ENCODE measurements at places on chromosomes 13 and 19.

GRCh38 chr19:38792250-38793111 lies 3.5 kb downstream of the LGALS7B start:
- H3K27ac ChIP-seq, result no peak overlapping the region
- peaks cover 3% of the 10 kb centered on the region for H3K27me3 ChIP-seq
- no peak for DNase-seq
- no peaks in the 10 kb centered on the region for H3K36me3 ChIP-seq

DNA sequence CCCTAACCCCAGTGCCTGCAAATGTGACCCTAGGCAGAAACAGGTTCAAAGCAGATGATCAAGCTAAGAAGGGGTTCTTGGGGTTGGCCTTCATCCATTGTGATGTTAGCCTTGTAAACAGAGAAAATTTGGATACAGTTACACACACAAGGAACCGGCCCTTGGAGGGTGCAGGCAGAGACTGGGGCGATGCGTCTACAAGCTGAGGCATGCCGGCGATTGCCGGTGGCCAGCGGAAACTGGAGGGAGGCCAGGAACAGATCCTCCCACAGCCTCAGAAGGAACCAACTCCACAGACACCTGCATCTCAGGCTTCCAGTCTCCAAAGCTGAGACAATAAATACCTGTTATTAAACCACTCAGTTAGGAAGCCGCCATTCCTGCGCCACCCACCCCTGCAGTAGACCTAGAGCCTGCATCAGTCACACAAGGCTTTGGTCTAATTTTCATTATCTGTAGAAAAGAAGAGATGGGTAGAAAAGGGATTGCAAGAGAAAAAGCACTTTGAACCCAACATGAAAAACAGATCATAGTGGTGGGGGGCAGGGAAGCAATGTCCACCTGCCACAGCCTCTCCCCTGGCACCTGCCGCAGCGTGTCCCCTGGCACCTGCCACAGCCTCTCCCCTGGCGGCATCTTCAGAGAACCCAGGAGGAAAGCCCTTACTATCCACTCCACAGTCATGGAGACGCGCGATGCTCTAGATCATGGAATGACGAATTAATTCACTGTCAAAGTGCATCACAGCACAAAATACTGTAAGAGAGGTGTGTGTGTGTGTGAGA lies 119.7 kb upstream of the SOX1 start:
- DNase-seq, result no peak
- no peak overlapping the region for H3K27ac ChIP-seq
- no peaks in the 10 kb centered on the region for H3K4me1 ChIP-seq
- H3K27me3 ChIP-seq, result no peaks in the 10 kb centered on the region
- H3K36me3 ChIP-seq, result peaks cover 10% of the 10 kb centered on the region

GRCh38 chr13:52650731-52651130 lies 1.9 kb upstream of the SUGT1 start:
- H3K36me3 ChIP-seq, result peaks cover 29% of the 10 kb centered on the region
- H3K4me3 ChIP-seq, result no peak overlapping the region
- H3K4me1 ChIP-seq, result peaks cover 9% of the 10 kb centered on the region
- DNase-seq, result no peak

- no peak overlapping the region for H3K4me3 ChIP-seq
- H3K4me1 ChIP-seq, result no peaks in the 10 kb centered on the region
- DNase-seq, result no peak
Observed at GRCh38 chr19:33487901-33488800, 33.4 kb downstream of the PEPD start.

DNA sequence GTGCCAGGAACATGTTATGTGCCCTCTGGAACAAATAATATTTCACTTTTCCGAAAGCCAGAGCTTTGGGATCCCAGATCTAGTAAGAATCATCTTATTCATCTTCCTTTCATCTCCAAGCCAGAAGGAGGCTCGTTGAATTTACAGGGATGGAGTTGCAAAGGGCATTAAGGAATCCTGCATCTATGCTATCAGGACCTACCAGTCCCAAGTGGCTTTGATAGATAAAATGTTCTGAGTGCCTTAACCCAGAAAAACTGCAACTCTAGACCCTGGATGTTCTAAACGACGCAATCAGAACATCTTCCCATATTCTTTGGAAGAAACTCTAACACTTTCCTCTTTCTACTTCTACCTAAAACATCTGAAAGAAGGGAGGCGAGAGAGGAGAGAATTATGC lies 9.2 kb upstream of the EDDM13 start:
- H3K27me3 ChIP-seq, result peaks cover under 1% of the 10 kb centered on the region
- H3K27ac ChIP-seq, result no peak overlapping the region
- no peak overlapping the region for H3K4me3 ChIP-seq
- H3K36me3 ChIP-seq, result peaks cover 4% of the 10 kb centered on the region
- no peak for DNase-seq
- no peaks in the 10 kb centered on the region for H3K4me1 ChIP-seq

DNA sequence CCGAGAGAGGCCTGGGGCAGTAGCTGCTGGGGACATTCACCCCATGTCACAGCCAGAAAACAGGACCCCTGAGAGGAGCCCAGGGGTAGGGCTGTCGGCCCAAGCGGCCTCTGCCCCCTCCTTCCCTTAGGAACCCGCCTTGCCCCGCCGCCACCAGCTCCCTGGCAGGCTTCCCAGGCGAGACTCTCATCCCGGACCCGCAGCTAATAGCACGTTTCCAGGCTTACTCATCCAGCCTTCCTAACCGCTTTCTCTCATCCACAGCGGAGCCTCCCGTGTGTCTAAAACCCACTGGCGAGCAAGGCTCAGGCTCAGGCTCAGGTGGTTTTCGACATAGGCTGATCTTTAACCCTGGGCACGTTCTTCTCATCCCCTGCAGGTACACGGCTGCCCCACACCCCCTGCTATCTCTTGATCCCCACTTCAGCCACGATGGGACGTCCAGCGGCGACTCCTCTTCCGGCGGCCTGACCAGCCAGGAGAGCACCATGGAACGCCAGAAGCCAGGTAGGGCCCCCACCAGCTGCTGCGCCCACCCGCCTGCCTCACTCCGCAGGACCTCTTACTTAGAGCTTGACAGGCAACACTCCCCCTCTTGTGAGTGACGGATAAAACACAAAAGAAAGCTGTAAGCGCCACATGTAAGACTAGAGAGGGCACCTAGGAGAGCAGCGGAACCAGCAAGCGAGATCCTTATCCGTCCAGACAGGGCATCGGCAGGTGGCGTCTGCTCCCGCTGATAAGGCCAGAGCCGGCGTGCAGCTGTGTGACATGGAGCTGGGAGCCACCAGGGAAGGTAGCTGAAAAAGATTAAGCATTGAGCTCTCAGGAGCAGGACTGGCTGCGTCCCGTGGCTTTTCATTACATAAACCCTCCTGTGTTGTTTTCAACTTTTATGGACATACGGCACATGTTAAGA lies 71.3 kb downstream of the DPF1 start:
- H3K4me1 ChIP-seq, result no peaks in the 10 kb centered on the region
- no peak for DNase-seq
- H3K27me3 ChIP-seq, result peaks cover 3% of the 10 kb centered on the region
- no peak overlapping the region for H3K27ac ChIP-seq

- no peak overlapping the region for H3K4me3 ChIP-seq
- peaks cover 42% of the 10 kb centered on the region for H3K36me3 ChIP-seq
- H3K4me1 ChIP-seq, result peaks cover 52% of the 10 kb centered on the region
- peak overlapping the region; percentile 64 for H3K27ac ChIP-seq
- H3K27me3 ChIP-seq, result peaks cover 33% of the 10 kb centered on the region
Observed at GRCh38 chr13:98447130-98447529, 129.8 kb downstream of the STK24 start.

GRCh38 chr13:73399347-73400216 lies 340.8 kb downstream of the KLF5 start:
- H3K4me3 ChIP-seq, result no peak overlapping the region
- H3K27ac ChIP-seq, result no peak overlapping the region
- peaks cover 1% of the 10 kb centered on the region for H3K27me3 ChIP-seq
- DNase-seq, result no peak

DNA sequence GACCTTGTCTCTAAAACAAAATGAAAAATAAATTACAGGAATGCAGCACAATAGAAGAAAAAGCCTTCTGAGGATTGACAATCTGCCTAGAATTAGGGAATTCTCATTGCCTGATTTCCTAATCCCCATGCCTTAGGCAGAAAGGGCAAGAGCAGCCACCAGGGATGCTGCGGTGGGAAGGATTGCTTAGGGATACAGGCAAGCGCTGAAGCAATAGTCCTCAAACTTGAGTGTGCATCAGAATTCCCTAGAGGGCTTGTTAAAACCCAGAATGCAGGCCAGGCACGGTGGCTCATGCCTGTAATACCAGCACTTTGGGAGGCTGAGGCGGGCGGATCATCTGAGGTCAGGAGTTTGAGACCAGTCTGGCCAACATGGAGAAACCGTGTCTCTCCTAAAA lies 1.0 kb upstream of the OR7C2 start:
- no peak overlapping the region for H3K27ac ChIP-seq
- H3K4me1 ChIP-seq, result no peaks in the 10 kb centered on the region
- peaks cover 7% of the 10 kb centered on the region for H3K27me3 ChIP-seq
- no peak overlapping the region for H3K4me3 ChIP-seq
- no peak for DNase-seq

DNA sequence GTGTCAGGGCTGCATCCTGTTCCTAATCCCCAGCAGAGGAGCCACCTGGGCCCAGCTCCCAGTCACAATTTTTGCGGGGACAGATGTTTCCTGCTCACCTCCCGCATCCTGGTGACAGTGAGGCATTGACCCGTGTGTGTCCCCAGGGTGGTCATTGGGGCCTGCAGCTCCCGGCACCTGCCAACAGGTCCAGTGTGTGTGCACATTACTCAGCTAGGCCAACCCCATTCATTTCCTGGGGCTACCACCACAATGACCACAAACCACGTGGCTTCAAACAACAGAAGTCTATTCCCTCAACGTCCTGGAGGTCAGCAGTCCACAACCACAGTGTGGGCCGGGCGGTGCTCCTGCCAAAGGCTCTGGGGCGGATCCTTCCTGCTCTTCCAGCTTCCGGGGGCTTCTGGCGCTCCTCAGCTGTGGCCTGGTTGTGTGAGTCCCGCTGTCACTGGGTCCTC lies 11.9 kb upstream of the F2RL3 start:
- H3K36me3 ChIP-seq, result peaks cover 39% of the 10 kb centered on the region
- H3K27ac ChIP-seq, result no peak overlapping the region
- H3K27me3 ChIP-seq, result no peaks in the 10 kb centered on the region

DNA sequence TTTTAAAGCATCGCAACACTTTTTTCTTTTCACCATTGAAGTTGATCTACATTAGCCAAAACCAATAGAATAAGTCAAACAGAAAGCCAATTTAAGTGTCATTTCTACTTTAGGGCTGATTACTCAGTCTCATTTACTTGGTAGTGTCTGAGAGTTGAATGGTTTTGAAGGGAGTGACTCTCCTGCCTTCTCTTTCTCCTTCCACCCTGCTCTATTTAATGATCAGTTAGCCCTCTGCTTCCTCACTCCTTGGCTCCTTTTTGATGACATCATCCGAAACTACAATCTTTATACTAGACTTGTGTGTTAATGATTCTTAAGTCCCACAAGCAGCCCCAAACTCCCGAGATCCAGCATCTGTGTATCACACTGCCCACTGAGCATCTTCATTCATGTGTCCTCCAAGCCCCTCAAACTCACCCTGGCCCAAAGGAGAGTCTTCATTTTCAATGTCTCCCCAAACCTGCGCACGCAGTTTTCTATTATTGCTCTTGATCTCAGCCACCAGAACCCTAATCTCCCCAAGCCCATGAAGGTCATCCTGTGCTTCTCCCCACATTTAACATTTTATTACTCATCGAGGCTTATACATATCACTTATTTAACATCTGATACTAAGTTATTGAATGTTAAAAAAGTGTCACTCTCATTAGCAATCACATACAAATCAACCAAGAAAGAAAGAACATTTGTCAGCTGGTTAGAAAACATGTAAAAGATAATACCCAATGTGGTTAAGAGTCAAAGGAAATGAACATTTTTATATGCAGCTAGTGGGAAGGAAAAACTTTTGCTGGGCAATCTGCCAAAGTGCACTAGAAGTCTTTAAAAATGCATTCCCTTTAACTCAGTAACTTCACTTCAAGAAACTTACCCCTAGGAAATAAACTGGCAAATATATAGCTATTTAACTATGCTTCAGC lies 32.2 kb upstream of the ARGLU1 start:
- H3K27me3 ChIP-seq, result peaks cover 10% of the 10 kb centered on the region
- H3K4me1 ChIP-seq, result peaks cover 7% of the 10 kb centered on the region
- H3K27ac ChIP-seq, result no peak overlapping the region
- no peak overlapping the region for H3K4me3 ChIP-seq

DNA sequence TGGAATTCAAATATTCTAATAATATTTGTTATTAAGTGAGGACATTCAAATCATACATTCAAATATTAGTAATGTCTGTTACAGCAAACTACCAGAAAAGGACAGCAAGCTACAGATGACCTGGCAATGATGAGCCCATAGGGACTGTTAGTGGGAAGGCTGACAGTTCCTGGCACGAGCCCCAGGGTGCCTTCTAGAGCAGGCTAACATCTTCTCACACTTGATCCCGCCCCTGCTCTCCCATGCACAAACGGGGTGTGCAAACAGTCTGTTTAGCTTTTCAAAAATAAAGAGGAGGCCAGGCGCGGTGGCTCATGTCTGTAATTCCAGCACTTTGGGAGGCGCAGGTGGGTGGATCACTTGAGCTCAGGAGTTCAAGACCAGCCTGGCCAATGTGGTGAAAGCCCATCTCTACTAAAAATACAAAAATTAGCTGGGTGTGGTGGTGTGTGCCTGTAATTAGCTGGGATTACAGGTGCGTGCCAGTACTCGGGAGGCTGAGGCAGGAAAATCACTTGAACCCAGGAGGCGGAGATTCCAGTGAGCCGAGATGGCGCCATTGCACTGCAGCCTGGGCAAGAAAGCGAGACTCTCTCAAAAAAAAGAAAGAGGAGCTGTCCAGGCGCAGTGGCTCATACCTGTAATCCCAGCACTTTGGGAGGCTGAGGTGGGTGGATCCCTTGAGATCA lies 9.6 kb upstream of the GARRE1 start:
- H3K27ac ChIP-seq, result no peak overlapping the region
- H3K36me3 ChIP-seq, result no peaks in the 10 kb centered on the region
- DNase-seq, result no peak
- peaks cover 21% of the 10 kb centered on the region for H3K4me1 ChIP-seq
- peaks cover 4% of the 10 kb centered on the region for H3K27me3 ChIP-seq

DNA sequence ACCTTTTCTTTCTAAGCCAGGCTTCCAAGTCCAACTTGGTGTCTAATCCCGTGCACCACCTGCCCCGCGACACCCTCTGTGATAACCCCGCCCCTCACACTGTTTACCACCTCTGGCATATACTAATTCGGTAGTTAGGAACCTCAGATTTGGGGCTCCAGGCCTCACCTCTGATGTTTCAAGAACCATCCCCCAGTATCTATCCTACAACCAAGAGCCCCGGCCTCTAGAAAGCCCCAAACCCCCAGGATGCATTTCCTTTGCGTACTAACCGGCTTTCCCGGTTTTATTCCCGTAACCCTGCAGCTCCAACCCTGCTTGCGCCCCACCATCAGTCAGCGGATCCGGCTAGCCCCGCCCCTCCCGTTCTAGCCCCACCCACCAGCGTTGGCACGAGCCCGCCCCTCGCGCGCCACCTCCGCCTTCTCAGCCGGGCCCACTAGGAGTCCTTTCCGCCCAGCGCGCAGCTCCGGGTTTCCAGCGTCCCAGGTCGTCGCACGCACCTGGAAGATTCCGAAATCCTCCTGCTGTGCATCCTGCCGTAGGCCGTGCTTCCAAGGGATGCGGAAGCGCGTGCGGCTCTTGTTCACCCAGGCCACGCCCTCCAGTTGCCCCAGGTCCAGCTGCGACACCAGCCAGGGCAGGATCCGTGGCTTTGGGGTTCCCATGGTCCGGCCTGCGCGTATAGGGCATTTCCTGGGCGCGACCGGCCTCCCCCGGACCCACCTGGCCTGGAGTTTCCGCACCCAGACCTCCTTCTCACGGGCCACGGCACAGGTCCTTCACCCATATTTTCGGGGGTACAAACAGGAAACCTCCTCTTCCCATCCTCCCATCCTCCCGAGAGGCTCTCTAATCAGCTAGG lies 1.3 kb downstream of the IRF3 start:
- H3K4me1 ChIP-seq, result peaks cover 22% of the 10 kb centered on the region
- peaks cover 10% of the 10 kb centered on the region for H3K36me3 ChIP-seq
- peaks cover 11% of the 10 kb centered on the region for H3K27me3 ChIP-seq
- peak overlapping the region; percentile 85 for H3K27ac ChIP-seq
- H3K4me3 ChIP-seq, result peak overlapping the region; percentile 93
- DNase-seq, result peak; percentile 79
